A549 treated with CORT108297 at 1 μM for 4 hours (cell line): ENCODE measurements at places on chromosomes 12 and 14. TPM values are rescaled to one million over a fixed set of nuclear protein-coding genes. Genes with fewer than 3 reads are reported as not detected.

The DYRK2 gene
- 9.0 to 13.7 TPM (median 12.5 TPM) in 5 replicates for total RNA-seq

The BHLHE41 gene
- 0.66 to 2.5 TPM (median 0.85 TPM) in 5 replicates for total RNA-seq

The CLEC4D gene
- not detected in 5 replicates for total RNA-seq

The HCAR2 gene
- total RNA-seq = 0.09 to 0.29 TPM (median 0.16 TPM) in 5 replicates

The PTGER2 gene
- 1.6 to 2.5 TPM (median 1.8 TPM) in 5 replicates for total RNA-seq

The SH2B3 gene
- total RNA-seq = 5.8 to 6.7 TPM (median 6.4 TPM) in 5 replicates
